ENCODE measurements at places on chromosomes 5 and 9.

- no peak for DNase-seq
Measured at GRCh38 chr5:76697670-76698069, 18.3 kb upstream of the F2R start.

DNA sequence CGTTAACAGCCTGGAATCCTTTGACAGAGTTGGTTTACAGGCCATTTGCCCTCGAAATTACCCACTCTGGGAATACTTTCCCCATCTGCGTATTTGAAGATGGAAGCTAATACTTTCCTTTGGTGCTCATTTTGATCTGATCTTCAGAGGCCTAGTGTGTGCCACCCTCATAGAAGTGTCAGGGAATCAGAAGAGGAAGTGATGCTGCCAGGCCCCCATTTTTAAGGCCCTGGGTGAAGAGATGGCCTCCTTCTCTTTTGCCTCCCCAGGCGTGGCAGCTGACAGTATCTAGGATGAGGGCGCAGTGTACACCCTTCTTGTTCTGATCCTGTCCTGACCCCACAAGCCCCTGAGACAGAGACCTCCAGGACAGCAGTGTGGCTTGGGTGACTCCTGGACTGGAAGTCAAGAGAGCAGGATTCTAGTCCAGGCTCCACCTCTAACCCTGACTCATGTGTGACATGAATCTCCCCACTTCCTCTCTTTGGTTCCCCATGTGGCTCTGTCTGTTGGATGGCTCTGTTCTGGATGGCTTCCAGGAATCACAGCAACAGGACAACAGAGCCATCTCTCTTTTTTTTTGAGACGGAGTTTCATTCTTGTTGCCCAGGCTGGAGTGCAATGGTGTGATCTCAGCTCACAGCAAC is 27.8 kb downstream of the CSF1R start:
- peak; percentile 54 for DNase-seq

DNA sequence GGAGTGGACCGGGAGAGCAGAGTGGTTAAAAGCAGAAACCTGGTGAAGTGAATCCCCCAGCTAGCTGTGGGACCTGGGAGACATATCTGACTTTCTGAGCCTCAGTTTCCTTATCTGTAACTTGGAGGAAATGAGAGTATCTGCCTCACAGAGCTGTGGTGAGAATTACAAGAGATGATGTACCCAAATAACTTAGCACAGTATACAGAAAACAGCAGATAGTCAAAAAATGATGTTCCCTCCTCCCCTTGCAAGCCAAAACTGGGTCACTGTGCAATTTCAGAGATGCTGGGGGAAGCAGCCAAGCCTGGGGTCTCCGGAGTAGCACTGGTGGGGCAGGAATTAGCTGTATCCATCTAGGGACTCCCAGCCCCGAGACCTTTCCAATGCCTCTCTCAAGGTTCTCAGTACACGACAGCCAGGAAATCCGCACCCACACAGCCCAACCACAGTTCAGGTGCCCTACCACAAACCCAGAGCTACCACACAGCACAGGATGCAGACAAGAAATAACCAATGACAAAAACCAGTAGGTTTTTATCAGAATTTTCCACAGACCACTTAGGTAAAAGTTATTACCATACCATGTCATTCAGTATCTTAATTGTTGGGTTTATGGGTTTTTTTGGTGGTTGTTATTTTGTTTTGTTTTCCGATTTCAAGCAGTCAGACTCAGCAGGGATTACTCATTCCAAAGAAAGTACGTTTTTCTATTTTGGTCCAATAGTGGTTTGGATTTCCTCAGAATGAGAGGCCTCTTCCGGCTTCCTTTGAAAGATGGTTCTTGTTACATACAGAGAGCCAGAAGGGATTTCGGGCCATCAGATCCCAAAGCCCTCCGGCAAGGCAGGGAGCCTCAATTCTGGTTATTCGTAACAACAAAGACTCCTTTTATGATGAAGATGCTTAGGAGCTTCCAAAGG is 4.9 kb upstream of the HRH2 start:
- DNase-seq, result no peak

GRCh38 chr9:91296354-91296753 is 65.4 kb downstream of the AUH start:
- DNase-seq, result no peak

DNA sequence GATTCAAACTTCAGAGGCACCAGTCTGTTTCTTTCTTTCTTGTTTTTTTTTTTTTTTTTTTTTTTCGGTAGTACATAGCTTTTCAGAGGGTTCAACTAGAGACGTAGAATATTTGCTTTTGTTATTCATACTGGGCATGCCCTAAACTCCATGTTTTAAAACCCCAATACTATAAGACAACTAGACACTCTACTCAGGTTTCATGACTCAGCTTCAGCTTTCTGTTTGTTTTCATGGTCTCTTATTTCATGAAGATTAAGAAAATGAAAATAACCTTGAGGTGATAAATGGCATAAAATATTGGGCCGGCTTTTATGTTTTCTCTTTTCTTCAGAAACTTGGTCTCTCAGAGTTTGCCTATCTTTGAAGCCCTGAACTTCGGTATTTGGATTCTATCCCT is 2126.3 kb upstream of the ACO1 start:
- DNase-seq, result no peak

DNA sequence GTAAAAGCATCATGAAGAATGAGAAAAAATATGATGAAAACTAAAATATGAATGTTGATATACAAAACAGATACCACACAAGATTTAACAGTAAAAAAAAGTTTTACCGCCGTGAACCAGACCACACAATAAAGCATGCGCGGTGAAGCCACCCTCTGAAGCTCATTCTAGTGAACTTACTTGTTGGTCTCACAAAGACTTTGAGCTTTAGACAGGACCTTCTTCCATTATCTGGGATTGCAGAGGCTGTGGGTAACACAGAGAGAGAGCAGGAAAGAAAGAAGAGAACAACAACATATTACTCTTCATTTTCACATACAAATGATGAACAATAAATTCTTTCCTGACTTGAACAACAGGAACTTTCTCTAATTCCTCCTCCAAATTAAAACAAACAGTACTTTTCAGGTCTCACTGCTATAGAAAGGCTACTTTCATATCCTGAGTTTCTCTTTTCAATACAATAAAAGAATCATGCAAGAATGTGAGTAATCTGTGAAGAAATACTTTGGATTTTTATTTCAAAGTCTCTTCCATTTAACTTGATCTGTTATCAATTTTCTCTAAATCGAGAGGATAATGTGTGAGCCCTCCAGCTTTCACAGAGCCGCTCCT is 283.1 kb downstream of the EFNA5 start:
- no peak for DNase-seq

GRCh38 chr9:82418334-82418733 is 429.8 kb downstream of the SPATA31D1 start:
- DNase-seq, result no peak

- no peak for DNase-seq
Measured at GRCh38 chr5:148585988-148586387, 68.3 kb downstream of the HTR4 start.

DNA sequence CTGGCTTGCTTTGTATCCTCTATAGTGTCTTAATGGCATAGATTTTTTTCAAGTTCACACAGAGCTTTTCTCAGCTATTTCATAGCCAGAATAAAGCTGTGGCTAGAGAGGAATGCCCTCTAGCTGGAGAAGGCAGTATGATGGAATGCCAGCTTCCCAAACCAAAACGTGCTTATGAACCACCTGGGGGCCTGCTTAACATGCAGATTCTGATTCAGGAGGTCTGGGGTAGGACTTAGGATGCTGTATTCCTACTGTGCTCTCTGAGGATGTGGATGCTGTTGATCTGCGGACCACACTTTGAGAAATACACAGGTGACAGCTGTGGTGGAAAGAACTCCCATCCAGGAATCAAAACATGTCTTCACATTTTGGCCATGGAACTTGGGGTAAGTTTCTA is 49.9 kb upstream of the DPYSL3 start:
- no peak for DNase-seq

GRCh38 chr5:152288917-152289595 is 116.0 kb downstream of the NMUR2 start:
- DNase-seq, result no peak

DNA sequence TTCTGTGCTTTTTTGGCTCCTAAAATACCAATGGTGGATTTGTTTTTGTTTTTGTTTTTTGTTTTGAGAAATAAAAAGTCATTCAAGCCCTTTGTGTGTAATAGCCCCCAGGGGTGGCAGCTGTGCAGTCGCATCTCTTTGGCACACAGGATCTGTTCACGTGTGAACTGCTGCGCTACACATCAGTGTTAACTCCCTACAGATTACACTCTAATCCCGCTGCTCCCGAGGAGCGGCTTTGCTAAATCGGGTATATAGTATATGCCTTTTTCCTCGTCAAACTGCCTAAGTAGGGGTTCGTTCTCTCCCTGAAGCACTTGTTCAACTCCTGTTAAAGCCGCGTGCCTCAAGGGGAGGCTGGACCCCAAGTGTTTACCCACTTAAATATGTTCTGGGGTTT is 22.3 kb downstream of the ZBTB34 start:
- no peak for DNase-seq

- no peak for DNase-seq
Measured at GRCh38 chr5:67093279-67093678, 103.3 kb downstream of the CD180 start.

DNA sequence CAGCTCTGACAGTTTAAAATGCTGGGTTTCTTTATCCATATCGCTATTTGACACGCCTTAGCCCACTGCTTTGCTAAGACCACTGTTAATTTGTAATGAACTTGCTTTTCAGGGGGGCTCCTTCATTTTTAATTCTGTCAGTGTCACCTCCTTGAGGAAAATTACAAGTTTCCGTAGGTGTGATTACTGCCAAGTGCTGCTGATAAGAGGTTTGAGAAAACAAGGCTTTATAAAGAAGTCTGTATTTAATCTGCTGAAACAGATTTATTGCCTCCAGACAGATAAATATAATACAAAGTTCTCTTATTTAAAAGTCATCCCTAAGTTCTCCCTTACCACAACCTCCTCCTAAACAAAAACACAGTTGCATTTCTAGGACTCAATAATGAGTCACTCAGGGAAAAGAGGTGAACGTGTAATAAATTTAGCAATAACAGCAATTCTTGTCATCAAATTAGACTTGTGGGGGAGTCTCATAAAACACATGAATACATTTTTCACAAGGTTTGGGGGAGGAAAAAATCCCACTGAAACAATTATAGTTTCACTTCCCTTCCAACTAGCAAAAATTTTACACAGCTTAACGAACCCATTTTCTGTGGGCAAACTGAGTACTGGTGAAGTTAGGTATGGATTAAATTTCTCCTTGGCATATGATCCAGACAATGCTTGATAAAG is 72.8 kb downstream of the MAPKAP1 start:
- no peak for DNase-seq

Measured in sciatic nerve (tissue), 2 donors.